ENCODE measurements at places on chromosomes 1 and 21.
A peak's percentile ranks its signal among the peaks of the same experiment; 100 is the strongest.

- DNase-seq = no peak
These were observed 139.7 kb upstream of the BEND5 start for GRCh38 chr1:48916130-48917069.

DNA sequence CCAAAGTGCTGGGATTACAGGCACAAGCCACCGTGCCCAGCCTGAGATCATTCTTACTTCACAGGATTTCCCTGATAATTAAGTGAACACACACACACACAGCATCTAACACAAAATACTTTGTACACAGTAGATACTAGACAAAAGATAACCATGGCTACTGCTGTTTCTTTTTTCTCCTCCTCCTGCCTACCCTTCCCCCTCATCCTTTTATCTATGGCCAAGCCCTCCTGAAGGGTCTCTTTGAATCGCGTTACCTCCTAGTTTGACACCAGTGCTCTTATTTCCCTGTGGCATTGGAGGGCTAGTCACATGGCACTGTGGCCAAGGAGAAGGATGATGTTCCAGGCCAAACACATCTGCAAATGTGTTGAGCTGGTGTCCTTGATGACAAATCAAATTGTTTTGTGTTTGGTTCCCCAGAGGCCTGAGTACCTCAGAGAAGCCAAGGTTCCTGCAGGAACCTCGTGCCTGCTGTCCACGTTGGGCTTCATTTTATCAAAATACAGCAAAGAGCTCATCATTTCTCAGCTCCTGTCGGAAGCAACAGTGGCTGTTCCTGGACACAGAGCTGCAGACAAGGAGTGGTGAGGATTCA is 20.6 kb downstream of the NDUFS5 start:
- no peak for DNase-seq

GRCh38 chr1:224675590-224675989 is 59.5 kb downstream of the CNIH3 start:
- DNase-seq = no peak

DNA sequence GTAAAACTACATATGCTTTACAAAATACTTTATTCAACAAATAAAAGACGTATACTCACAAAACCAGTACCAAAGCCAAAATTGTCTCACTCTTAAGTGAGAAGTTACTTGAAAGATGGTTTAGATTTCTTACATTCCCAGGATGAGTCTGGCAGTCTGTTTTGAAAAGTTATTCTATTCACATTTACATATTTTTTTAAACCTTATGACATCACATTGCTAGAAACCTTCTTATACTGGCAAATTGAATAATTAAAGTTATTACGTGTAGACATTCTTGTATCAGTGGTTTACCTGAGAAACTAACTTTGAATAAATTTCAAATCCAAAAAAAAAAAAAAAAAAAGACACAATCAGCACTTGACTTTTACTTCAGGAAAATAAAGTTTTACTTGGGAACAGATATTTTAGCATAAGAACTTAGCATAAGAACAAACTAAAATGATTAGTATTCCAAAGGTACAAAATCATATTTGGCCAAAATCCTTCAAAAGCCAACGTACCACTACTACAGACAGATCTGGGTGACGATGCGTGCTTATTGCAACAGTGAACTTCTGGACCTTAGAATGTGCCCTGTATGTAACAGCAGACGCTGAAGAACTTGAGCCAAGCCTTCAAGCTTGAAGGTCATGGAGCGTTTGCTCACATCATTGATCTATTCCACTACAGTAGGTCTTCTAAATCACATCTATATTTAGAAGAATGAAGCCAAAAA is 2.5 kb downstream of the CDC42BPA start:
- no peak for DNase-seq

DNA sequence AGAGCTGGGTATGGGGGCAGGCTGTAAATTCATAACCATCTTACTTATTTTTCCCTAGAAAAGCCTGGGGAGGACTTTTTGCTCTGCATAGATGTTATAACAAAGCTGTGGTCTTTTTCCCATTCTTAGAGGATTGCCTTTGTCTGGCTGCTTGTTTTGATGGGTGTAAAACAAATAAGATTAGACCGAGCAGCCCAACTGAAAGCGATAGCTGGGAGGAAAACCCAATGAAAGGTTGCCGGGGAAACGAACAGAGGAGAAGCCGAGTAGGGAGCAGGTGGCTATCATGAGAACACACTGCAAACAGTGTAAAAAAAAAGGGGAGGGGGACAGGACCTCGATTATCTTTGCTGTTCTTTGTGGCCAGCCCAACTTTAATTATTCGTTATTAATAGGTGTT is 1.9 kb downstream of the ELAVL4 start:
- DNase-seq = no peak

- no peak for DNase-seq
These were observed 117.2 kb downstream of the DYRK1A start for GRCh38 chr21:37483776-37484175.

DNA sequence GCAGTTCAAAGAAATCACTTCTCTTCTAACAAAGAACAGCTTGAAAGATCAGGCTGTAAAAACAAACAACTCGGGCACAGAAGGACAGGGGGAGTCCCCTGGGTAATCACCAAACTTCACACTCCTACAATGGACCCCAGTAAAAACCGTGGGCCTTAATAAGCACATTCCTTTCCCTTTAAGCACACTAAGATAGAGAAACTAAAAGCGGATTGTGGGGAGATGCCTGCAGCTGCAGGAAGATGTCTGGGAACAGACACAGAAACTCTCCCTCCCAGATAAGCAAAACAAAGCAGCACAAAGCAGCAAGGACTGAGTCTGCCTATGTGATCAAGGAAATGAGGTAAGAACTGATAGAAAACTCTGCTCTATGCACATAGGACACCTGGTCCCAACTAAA is 37.6 kb upstream of the CTBS start:
- DNase-seq = no peak

DNA sequence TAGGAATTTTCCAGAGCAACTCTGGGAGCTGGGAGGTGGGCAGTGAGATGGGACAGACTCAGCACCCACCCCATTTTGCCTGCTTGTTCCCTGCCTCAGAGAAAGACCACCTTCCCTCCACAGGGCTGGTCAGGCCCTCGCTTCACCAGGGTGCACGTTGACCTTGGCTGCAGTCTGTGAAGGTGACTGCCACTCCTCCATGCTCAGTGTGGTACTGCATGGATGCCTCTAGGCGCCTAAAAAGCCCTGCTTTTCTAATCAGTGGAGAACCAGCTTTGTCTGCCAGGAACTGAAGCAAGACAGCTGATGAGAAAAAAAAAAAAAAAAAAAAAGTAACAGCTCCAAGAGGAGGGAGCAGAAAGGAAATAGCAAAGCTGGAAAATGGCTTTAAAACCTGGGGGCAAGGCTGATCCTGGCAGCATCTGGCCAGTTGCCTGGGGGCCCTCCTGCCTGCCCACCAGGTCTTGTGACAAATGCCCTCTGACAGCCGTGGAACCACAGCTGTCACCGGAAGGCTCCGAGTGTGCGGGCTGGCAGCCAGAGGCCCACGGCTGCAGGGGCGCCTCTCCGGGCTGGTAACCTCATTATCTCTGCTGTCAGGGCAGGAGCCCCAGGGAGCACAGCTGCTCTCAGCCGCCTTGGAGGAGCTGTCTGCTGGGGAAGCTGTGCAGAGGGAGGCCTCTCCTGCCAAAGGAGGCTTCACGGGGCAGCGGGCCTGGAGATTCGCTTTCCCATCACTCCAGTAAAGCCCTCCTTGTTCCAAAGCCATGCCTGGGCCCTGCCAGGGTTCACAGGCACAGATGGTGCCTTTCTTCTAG is 13.7 kb downstream of the KIAA1614 start:
- peak; percentile 70 for DNase-seq

DNA sequence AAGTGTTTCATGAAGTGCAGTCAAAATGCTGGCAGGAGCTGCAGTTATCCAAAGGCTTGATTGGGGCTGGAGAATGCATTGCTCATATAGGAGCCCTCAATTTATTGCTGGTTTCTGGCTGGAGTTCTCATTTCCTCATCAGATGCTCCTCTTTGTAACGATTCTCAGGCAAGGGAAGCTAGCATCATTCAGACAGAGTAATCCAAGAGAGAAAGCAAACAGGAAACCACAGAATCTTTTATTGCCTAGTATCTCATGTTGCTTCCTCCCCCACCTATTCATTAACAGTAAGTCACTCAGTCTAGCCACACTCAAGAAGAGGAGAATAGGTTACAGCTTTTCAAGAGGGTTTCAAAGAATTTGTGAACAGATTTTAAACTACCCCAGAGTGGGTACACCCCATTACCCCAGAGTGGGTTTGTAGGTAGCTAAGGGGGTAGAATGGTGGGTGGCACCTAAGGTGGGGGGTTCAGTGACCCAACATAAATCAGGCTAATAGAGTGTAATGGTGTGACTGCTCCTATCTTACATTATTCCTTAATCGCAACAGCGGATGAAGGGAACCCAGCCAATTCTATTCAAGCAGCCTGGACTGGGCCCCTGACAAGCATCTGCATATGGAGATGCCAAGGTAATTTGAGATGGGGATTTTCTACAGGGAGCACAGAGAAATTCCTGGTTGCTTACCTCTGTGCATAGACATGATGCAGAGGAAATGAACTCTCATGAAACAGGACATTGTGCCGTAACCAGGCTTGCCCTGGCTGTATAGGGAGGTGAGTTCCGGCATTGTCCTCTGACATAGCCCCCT is 67.1 kb downstream of the KCNJ15 start:
- no peak for DNase-seq

DNA sequence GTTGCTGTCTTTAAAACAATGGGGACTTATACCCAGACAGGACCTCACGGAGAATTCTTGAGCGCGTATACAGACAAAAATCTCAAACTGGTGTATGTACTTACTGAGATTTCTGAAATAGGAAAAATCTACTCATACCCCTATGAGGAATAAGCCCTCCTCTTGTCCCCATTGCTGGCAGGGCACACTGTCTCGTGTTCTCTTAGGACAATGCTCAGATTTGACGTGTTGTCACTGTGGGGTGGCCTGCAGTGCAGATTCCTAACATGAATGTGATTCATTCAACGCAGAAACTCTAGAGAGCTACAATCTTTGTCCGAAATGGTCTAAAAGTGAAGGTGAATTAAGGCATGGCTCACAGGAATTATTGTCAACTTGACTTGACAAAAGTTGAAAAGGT is 31.1 kb upstream of the PDE9A start:
- peak; percentile 55 for DNase-seq

GRCh38 chr1:1442069-1442770 is 6.7 kb downstream of the VWA1 start:
- DNase-seq = no peak

GRCh38 chr1:100646001-100646400 is 73.5 kb upstream of the VCAM1 start:
- no peak for DNase-seq

DNA sequence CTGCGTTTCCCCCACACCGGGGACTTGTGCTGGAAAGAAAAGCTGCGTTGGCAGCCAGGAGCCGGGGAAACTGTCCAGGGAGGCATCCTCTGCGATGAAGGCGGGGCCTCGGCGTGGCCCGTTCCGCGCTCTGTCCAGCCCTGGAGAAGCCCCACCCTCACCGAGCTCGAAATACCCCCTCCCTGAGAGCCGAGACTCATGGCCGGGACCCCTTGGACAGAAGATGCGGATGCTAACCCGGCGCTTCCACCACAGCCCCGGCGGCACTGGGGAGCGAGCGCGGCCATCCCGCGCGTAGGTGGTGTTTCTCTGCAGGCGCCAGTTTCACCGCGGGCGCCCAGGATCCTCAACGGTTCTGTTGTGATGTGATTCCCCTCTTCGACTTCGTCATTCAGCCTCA is 31.6 kb downstream of the PDE9A start:
- no peak for DNase-seq

- no peak for DNase-seq
These were observed 15.9 kb downstream of the TNFRSF25 start for GRCh38 chr1:6450005-6450450.

DNA sequence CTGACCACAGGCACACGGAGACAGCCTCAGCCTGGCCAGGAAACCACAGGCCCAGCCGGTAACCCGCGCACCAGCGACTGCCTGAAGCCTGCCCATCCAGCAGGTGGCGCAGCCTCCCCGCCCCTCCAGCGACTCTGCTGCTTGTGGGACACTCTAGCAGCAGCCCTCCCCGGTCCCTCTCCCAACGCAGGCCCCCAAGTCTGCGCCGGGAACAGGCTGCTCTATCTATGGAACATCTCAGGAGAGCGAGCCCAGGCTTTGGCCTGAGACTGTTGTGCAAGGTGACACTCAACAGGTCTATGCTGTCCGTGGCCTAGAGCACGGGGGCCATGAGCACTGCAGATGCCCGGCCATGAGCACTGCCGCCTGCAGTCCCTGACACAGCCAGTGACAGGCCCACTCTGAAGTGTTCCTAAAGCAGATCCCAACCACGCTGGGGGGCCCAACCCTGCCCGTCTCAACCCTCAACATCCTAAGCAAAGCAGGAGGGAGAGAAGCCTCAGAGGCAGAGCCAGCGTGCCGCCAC is 28.4 kb downstream of the WDR4 start:
- no peak for DNase-seq

DNA sequence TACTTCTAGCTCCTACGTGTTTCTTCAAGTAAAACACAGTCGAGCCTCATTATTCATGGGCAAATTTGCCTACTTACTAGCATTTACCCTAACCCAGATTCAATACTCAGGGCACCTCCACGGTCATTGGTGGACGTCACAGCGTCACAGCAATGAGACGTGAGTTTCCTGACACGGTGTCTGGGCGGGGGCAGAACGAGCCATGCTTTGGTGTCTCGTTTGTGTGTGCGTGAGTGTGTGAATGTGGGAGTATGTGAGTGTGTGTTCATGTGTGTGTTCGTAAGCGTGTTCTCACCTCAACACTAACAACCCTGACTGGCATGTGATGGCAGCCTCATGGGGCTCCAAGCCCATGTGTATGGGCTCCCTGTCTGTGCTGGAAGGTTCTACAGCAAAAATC is 17.5 kb upstream of the COL18A1 start:
- peak; percentile 43 for DNase-seq

- DNase-seq = no peak
These were observed 130.7 kb upstream of the PRMT6 start for GRCh38 chr1:106925750-106926149.

- no peak for DNase-seq
These were observed 57.9 kb upstream of the ENAH start for GRCh38 chr1:225710804-225711203.

DNA sequence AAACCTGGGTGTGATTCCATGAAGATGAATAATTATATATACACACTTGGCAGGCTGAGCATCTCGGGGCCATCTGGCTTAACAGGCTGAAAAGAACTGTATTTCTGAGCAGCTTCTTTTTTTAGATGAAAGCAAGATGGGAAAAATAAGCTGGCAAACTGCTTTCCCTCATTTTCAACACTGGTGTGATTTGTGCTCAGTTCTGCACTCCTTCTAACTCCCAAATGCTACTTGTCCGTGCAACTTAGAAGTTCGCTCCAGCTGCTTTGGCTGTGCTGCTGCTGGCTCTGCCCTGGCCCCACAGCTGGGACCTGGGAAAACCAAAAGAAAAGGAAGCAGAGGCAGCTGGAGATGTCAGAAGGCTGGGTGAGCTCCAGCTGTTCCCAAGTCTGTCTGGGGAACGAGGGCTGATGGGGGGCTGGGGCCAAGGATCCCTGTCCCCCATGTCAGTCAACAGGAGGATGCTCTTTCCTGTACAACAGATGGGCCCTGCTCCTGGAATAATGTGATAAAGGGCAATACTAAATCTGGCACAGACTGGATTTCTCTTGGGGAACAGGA is 44.9 kb downstream of the PAFAH2 start:
- DNase-seq = peak; percentile 59

Data from sciatic nerve (tissue), 2 donors.